ENCODE measurements at places on chromosomes 2 and 18. TPM values are rescaled to one million over a fixed set of nuclear protein-coding genes. Genes with fewer than 3 reads are reported as not detected.
A peak's percentile ranks its signal among the peaks of the same experiment; 100 is the strongest.

DNA sequence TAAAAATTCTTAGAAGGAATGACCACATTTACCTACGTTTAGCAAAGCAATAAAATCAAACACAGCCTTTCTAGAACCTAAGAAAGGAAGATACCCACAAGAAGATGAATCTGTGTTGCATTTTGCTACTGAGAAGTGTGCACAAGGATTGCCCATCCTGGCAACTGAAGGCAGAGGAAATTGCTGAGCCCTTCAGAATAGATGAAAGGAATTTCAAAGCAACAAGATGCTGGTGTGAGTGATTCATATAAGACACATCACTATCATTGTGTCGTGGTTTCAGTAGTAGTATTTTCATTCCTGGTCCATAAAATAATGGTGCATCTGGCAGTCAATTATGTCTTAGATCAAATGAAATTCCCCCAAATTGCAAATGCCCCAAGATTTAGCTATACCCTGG, 48.4 kb upstream of the ANKRD44 start:
- DNase-seq, result no peak

Gene STEAP3
- total RNA-seq, result 15.2 TPM

DNA sequence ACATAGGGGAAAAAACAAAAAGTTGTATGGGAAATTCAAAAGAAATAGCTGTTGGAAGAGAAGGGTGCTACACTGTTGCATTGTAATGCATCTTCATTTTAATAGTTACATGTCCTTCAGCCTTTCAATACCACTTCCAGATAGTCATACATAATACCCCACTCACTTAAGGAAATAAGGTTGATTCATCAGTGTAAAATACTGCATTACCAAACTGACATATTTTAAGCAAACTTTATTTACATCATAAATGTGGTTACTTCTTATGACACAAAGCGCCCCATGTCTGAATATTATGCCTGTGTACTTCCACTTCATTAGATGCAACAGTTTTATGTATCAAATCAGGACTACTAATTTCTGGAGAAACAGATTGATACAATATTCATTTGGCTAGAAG, 4.5 kb downstream of the RBMS1 start:
- no peak for DNase-seq

Gene ANTXR1
- total RNA-seq, result 51.9 TPM

- DNase-seq, result no peak
These were observed 124.2 kb upstream of the ITGB6 start for GRCh38 chr2:160324161-160324800.

DNA sequence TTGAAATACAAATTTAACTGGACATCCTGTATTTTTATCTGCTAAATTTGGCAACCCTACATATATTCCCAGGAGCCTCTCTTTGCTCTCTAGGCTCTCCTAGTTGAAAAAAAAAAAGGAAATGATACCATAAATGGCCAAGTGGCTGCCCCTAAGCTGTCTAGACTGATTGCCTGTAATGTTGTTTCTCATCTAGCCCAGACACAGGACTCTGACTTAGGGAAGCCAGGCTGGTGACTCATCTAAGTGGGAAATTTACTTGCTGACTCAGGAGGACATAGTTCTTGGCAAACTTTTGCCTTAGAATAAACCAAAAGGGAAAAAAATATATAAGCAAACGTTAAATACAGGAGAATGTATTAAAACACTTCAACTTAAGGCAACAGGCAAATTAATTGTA, 14.6 kb upstream of the ITGAV start:
- DNase-seq, result no peak

- no peak for DNase-seq
These were observed 1060.6 kb upstream of the FANCL start for GRCh38 chr2:59301466-59302402.

GRCh38 chr2:49241991-49242390, 87.7 kb upstream of the FSHR start:
- no peak for DNase-seq

DNA sequence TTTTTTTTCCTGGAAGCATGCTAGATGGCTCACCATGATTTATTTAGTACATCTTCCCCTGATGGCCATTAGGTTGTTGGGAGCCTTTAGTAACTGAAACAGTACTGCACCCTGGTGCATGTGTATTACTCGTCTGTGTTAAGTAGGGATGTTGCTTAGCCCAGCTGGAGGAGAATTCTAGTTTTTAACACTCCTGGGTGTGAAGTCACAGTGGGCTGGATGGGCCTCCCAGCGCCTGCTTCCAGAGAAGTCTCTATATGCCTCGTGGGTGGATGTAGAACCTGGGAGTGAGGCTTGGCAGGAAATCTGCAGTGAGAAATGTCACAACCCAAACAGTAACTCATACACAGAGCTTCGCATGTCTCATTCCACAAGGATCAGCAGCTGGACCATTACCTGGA, 28.9 kb upstream of the NT5DC4 start:
- peak; percentile 37 for DNase-seq

GRCh38 chr2:198807131-198807530, 650.6 kb downstream of the SATB2 start:
- no peak for DNase-seq

Gene C2orf78
- total RNA-seq, result not detected

Gene MC4R
- total RNA-seq, result not detected

- no peak for DNase-seq
These were observed 170.6 kb upstream of the SPHKAP start for GRCh38 chr2:228352048-228352447.

Gene CDH20
- 0.74 TPM for total RNA-seq

Gene CRYGD
- not detected for total RNA-seq

Gene PRKCE
- total RNA-seq, result 34.1 TPM

Gene RUFY4
- total RNA-seq, result 0.42 TPM

DNA sequence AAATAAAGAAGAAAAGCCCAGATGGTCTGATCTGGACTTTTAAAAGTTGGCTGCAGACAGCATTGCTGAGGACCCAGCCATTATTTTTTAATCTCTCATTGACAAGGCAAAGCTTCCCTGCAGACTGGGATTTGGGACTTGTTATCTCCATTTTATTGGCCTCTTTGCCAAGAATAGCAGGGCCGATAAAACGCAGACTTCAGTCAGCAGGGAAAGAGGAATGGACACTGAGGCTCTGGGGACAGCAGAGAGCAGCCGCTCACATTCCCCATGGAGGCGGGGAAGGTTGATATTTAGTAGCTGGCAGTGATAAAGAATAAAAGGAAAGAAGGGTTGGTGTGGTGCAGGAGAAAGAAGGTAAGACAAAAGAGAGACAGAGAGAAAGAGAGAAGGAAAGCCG, 350.1 kb upstream of the PIK3C3 start:
- no peak for DNase-seq

Measured in mesenteric fat pad (tissue), 1 donor.